ENCODE measurements at places on chromosomes 6 and 20.

DNA sequence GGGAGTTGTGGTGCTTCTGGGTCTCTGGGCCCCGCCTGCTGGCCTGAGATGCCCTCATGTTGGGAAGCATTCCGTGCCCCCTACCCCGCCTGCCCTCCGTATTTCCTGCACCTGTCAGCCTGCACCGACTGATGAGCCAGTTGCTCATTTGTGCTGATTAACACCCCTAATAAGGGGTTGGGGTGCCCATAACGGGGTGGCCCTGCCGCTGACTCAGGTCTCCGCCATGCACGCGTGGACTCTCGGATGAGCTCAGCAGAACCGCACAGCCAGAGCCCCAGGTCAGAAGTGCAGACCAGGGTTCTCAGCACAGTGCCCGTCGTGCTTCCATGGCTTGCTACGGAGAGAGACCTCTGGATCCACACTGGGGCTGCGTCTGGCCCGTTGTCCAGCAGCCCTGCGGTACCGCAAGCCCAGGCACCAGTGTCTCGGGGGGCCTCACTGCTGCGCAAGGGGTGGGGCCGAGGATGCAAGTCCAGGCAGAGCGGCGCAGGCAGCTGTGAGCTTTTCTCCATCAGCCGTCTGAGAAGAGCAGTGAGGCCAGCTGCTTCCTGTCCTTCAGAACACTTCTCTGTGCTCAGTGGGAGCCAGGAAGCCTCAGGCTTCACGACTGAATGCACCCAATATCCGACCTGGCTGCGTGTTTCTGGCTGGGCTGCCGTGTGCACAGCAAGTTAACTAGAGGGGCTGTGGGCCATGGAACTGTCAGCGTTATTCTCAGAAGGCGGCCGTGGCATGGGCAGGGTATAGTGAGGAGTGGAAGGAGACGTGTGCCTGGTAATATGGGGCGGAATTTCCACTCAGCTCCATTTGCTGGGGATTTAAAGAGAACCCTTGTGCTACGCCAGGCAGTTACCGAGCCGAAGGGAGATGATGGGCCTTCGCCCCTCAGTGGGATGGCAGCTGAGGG is 18.6 kb downstream of the MTG2 start:
- DNase-seq, result no peak

GRCh38 chr6:139109558-139109957 is 25.3 kb upstream of the HECA start:
- DNase-seq, result peak; percentile 42

DNA sequence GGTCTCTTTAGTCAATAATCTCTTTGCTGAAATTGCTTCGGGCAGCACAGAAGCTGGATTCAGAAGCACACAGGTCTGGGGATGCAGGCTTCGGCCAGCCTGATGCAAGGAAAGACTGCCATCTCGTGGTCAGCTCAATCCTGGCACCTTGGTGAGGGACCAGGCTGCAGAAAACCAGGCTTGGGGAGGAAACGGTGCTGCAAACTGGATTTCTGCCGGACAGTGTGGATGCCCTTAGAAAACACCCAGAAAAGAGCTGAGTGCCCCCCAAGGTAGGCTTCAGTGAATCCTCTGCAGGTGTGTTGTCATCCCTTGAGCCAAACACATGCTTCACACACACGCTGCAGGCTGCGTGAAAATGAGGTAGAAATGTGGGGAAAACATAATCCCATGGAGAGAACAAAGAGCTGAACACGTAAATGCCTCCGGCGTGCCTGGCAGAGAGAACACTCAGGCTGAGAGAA is 89.8 kb upstream of the PAX1 start:
- DNase-seq, result peak; percentile 47

DNA sequence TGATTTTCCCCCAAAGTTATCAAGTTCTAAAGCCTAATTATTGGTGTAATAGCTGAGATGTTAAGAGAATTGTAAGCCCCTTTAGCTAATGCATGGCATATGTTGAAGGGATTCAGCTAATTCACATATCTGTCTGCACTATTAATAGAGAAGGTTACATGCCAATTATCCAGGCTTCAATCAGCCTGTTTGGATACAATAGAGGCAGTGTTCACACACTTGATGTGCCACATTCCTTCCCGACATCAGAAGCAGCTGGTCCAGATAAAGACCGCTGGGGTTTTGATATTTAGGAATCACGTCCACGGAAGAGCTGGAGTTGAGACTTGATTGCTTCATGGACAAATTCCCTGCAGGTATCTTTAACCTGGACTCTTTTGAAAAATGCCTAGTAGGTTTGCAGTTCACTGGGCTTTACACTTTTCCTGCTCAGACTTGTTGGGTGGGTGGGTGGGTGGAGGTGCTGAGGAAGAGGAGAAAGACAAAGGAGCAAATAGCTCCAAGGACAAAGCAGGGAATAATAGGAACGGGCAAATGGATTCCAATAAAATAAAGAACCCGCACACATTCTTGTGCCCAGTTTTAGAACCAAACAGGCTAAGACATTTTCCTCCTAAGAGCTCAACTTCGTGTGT is 142.6 kb upstream of the ZNF217 start:
- DNase-seq, result no peak

DNA sequence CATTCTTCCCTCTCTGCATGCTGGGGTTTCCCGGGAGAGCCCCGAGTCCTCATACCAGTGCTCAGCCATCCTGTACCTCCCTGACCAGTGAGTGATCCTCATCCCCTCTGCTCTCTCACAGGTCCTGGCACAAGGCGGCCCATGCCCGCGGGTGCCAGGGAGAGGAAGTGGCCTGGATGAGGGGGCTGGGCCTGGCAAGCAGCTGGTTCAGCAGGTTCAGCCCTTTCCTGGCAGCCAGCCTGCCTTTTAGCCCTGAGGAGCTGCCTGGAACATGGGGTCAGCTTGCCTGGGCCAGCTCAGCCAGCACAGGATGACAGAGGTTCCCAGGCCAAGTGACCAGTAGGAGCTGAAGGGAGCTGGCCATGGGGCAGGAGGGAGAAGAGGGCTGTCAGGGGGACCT is 10.9 kb downstream of the MOCS1 start:
- no peak for DNase-seq

DNA sequence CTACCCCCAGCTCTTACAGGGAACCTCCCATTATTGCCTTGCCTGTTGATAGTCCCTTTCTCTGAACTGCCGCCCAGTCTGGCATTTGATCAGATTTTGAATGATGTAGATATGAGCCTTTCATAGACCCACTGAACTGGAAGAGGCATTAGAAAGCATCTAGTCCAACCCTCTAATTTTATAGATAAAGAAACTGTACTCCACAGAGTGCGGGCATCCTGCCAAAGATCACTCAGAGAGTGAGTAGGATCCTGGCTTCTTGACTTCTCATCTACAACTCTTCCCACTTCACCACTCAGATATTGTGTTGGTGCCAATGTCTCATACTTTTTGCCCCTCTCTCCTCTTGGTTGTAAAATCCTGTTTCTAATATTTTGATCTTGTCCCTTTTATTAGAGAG is 179.2 kb upstream of the BMP2 start:
- no peak for DNase-seq

- DNase-seq, result no peak
Measured at GRCh38 chr6:84847390-84848160, 83.2 kb upstream of the TBX18 start.

All from stimulated activated CD4-positive, alpha-beta T cell treated with anti-CD3 and anti-CD28 coated beads, Interleukin-2, amount 100 ng/mL, for 24 hours (primary cell).